ENCODE measurements at places on chromosomes 13 and 19.

DNA sequence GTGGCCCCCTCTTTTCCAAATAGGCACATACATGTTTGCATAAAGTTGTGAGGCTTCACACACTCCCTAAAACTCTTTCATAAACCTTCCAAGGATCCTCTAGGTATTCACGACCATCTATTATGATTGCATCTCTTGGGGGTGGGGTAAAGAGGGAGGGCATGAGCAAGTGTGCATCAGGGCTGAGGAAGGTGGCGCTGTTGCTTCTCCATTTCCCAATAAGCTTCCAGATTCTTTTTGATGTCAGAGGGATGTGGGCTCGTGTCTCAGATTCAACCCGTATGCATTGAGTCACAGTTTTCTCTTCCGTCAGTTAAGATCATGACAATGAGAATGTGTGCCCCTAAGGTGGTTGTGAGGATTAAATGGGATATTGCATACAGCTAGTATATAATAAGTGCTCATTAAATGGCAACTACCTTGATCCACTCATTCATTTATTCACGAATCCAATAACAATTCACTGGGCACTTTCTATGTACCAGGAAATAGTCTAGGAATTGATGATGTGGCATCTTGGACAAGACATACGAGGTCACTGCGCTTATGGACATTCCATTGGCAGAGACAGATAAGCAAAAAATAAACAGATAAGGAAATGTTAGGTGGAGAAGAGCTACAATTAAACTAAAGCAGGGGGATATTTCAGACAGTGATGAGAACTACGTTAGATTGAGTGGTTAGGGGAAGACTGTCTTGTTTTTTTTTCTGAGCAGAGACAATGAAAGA is 10.3 kb downstream of the CYP2B6 start:
- DNase-seq: no peak

- no peak for DNase-seq
These were observed 17.7 kb downstream of the SBNO2 start for GRCh38 chr19:1156305-1156801.

- DNase-seq: peak; percentile 42
These were observed 37.1 kb upstream of the GPI start for GRCh38 chr19:34327851-34328250.

DNA sequence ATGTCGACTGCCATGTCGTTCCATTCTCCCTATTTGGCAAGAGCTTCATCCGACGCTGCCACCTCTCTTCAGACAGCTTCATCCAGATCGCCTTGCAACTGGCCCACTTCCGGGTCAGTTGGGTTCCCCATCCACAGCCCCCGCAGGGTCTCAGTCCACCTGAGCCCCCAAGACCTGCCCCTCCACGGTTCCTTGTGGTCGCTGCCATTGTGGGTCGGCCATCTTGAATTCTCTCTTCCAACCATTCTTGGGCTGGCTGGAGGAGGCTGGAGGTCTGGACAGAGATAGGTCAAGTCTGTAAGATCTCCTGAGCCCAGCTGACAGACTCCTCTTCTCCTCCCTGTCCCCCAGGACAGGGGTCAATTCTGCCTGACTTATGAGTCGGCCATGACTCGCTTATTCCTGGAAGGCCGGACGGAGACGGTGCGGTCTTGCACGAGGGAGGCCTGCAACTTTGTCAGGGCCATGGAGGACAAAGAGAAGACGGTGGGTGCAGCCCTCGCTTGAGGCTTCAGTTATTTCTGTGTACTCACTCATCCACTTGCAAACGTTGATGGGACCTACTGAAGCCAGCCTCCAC is 19.5 kb downstream of the CPT1C start:
- DNase-seq: no peak

DNA sequence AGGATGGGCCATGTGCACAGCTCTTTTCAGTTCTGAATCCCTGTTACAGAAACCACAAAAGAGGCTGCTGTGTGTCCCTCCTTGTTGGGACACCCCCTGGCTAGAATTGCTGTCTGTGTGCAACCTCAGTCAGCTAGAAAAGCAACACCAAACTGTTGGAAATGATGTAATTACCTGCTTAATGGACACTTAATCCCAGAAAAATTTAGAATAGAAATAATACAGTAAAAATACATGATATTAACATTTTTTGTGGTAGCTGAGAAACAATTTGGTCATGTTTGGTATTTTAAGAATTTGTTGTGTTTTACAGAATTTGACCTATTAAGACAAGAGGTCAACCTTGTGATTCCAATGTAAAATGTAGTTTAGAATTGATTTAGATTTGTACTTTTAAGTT is 46.8 kb downstream of the FAM124A start:
- DNase-seq: no peak

GRCh38 chr19:13095934-13096927 is 6.4 kb downstream of the LYL1 start:
- DNase-seq: peak; percentile 59

DNA sequence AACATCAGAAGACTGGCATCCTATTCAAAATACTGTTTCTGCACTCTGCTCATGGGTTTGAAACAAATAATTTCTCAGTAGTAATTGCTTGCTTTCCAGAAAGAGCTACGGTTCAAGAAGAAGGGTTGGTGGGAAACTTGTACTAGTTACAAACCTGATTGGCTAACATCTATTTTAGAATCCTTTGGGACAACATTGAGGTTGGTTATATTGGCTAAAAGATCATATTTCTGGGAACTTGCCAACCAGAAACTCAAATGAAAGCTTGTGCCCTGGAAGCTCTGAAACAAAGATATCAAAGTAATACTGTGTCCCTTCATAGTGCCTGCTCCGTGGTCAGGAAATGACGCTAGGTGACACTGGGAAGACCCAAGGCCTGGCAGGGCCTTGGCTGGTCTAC is 141.7 kb downstream of the LACC1 start:
- DNase-seq: no peak

GRCh38 chr13:24172071-24172470 is 11.6 kb downstream of the SPATA13 start:
- DNase-seq: no peak

GRCh38 chr13:113407531-113408393 is 43.8 kb upstream of the GRTP1 start:
- peak; percentile 46 for DNase-seq

- DNase-seq: no peak
These were observed 20.9 kb downstream of the ZNF536 start for GRCh38 chr19:30393046-30393445.
